Mammary microvascular endothelial cell (primary cell): ENCODE measurements at places on chromosomes 11 and 22. TPM values are rescaled to one million over a fixed set of nuclear protein-coding genes. Genes with fewer than 3 reads are reported as not detected.

Gene SYCE3
- total RNA-seq, result not detected in 2 replicates

Gene KDM4D
- 0.64 and 1.4 TPM in 2 replicates for total RNA-seq

Gene ABCC8
- total RNA-seq, result not detected in 2 replicates

Gene SCGB1D2
- not detected in 2 replicates for total RNA-seq

Gene SLC29A2
- 0.13 and 0.30 TPM in 2 replicates for total RNA-seq

Gene TMPRSS13
- not detected in 2 replicates for total RNA-seq

Gene MEI1
- total RNA-seq, result 0.54 and 2.2 TPM in 2 replicates

Gene ACTN3
- total RNA-seq, result not detected in 2 replicates

Gene BCR
- total RNA-seq, result 57.7 and 74.6 TPM in 2 replicates

Gene SULT4A1
- total RNA-seq, result not detected in 2 replicates

Gene C1QTNF5
- total RNA-seq, result 82.2 and 90.1 TPM in 2 replicates

Gene C11orf42
- total RNA-seq, result not detected in 2 replicates

Gene CARNS1
- not detected in 2 replicates for total RNA-seq

Gene OR51B2
- total RNA-seq, result not detected in 2 replicates

Gene BATF2
- 4.4 and 7.9 TPM in 2 replicates for total RNA-seq

Gene TRIM51
- total RNA-seq, result not detected in 2 replicates

Gene NEFH
- 1.2 and 2.1 TPM in 2 replicates for total RNA-seq

Gene CEND1
- 0.20 and 0.40 TPM in 2 replicates for total RNA-seq

Gene CRACR2B
- 9.5 and 12.1 TPM in 2 replicates for total RNA-seq

Gene MMP3
- total RNA-seq, result not detected in 2 replicates

Gene MRGPRX3
- total RNA-seq, result not detected in 2 replicates

Gene LRRC10B
- not detected in 2 replicates for total RNA-seq

Gene GLB1L2
- total RNA-seq, result 0.07 and 0.34 TPM in 2 replicates

Gene ZNRD2
- total RNA-seq, result 70.6 and 76.7 TPM in 2 replicates

Gene LGALS12
- total RNA-seq, result not detected in 2 replicates

Gene CDHR5
- not detected in 2 replicates for total RNA-seq

Gene HEPN1
- not detected in 2 replicates for total RNA-seq

Gene SHANK2
- total RNA-seq, result 0.07 TPM in 1 of 2 replicates, not detected in the other

Gene KCNQ1OT1
- 0.07 and 0.10 TPM in 2 replicates for total RNA-seq

Gene PANX3
- not detected in 2 replicates for total RNA-seq

Gene ESAM
- 311 and 317 TPM in 2 replicates for total RNA-seq
